CD4-positive, alpha-beta T cell treated with Interleukin-12 subunit alpha and Interleukin-12 subunit beta, for 1 hour (primary cell): ENCODE measurements at places on chromosomes 6 and 20.

DNA sequence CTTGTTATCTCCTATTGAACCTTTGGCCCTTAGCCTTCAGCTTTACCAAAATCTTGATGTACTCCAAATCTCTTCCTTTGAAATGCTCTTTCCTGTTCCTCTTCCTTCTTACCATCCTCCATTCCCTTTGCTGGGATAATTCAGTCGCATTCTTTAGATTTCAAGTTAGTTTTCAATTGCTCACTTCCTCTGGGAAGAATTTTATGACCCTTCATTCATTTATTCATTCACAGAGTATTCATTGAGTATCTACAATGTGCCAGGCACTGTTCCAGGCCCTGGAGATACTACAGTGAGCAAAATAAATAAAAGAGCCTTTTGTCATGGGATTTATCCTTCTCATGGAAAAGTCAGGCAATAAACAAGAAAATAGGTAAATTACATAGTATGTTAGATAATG, 548.2 kb upstream of the FLRT3 start:
- DNase-seq = no peak

GRCh38 chr6:27687154-27688013, 214.5 kb upstream of the ZNF184 start:
- DNase-seq = peak; percentile 83

DNA sequence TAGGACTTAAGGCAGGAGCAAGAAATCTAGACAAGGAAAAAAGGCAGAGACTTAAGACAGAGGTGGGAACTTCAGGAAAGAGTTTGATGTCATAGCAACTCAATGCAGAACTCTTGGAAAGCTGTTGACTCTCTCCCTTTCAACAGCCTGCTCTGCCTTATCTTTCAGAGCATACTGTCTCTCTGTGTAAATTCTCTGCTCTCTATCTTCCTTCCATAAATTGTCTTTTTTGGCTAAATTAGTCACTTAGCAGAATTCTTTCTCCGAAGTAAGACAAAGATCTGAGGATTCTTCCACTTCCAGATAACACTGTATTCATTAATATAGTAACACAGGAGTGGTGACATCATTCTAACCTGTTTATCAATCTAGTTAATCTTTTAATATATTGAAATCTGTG, 80.2 kb downstream of the PLG start:
- DNase-seq = no peak

DNA sequence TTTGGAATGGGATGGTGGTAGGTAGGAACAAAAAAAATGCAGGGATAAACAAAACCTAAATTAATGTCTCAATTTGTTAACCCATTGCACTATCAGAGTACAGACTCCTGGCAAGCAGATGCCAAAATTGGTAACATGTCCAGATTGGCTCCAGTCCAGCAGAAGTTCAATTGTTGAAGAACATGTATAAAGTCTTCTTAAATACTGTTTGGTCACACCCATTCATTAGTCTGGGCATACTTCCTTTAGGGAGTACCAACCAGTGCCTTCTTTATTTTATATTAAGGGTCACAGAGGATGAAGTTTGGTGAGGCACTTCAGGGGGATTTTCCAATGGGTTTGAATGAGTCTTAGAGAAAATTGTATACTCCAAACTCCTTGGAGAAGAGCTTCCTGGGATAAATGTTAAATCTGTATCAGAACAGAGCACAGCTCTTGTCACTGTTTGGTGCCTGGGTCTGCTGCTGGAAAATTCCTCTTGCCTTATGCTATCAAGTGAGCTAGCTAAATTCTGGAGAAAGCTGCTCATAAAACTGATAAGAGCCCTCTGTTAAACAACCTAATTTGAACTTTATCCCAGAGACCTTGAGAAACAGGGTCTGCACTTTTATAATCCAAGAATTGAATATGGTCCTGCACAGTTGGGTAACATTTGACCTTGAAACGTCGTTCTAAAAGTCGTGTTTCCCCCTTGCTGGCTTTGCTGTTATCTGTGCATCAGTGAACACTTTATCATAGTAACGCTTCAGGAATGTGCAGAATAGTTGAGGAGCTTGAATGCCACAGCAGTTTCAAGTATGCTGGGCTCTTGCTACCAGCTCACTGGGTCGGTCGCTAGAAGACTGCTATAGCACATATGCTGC, 334.1 kb upstream of the CITED2 start:
- DNase-seq = no peak

DNA sequence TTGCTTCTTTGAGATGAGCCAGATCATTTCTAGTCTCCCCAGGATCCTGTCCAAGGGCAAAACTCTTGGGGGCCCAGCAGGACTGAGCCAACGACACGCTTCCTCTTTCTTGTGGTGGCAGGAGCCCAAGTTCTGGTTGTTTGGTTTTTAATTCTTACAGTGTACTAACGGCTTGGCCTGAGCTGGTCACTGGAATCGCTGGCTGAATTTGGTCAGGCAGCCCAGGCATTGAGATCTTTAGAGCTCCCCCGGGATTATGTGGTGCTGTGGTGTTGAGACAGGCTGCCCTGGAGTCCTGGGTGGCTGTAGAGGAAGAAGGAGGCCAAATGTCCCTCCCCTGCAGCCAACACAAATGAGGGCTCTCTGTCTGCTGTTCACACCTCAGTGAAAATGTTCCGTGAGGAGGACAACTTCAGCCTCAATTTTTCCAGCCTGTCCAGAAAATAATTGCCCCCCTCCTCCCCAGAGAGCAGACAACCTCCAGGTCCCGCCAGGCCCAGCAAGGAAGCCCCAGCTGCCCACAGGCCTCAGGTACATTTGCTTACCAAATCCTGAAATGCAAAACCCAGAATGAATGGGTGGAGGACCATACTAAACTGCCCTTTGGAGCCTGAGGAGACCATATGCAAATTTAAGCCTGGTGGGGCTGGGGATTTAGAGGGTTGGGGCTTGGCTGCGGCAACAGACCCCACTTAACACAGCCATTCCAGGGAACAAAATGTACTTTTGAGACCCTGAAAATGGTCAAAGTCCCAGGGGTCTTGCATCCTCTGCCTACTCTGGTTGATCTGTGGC, 23.6 kb downstream of the BNIP5 start:
- no peak for DNase-seq

- no peak for DNase-seq
These were observed 59.2 kb downstream of the TOX2 start for GRCh38 chr20:43973671-43974450.

- DNase-seq = peak; percentile 11
These were observed 71.6 kb downstream of the GPX5 start for GRCh38 chr6:28597217-28597835.

DNA sequence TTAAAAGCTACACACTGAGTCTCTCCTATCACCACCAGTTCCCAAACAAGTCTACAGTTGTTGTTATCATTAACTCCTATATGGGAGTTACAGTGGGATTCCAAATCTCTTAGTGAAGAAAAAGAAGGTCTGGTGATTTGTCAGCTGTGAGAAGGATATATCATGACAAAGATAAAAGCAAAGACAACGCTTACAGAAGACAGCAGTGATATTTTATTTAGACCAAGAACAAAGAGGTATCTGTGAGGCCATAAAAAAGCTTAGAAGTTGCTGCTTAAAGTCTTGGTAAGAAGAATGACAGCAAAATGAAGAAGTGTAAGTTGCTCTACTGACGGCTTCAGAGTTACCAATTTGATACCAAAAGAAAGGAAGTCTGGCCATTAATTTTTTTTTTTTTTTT, 47.2 kb downstream of the CHD6 start:
- DNase-seq = no peak

- DNase-seq = no peak
These were observed 148.0 kb downstream of the EPM2A start for GRCh38 chr6:145587334-145587733.

DNA sequence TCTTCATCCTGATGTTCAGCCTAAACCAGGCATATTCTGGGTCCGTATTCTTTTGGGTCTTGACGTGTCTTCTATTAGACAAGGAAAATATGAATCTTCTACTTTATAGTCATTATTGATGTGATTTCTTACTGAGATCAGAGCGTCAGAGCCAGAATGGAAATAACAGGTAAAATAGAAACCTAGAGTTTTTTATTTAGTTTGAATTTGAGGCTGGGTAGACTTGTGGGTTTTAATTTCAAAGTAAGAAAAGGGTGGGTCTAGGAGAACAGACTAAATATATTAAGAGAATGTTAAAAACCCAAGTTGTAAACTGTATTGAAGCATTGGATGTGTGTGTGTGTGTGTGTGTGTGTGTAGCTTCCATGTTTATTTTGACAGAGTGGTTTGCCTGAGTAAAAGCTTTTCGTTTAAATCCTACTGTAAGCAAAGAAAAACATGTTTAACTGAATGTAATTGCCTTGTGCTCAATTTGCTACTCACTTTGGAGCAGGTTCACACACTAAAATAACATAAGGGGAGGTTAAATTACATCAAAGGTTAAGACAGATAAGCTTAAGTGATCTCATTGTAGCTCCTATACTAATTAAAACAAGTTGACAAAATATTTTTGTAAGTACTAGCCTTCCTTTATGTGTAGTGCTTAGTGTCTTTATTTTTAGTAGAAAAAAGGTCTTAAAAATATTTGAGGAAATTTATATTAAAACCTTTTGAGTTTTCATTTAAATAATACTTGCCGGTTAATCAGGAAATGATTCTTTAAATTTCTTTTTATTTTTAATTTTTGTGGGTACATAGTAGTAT, 17.4 kb downstream of the HECA start:
- no peak for DNase-seq

- DNase-seq = no peak
These were observed 87.2 kb upstream of the STXBP5 start for GRCh38 chr6:147117011-147117410.

DNA sequence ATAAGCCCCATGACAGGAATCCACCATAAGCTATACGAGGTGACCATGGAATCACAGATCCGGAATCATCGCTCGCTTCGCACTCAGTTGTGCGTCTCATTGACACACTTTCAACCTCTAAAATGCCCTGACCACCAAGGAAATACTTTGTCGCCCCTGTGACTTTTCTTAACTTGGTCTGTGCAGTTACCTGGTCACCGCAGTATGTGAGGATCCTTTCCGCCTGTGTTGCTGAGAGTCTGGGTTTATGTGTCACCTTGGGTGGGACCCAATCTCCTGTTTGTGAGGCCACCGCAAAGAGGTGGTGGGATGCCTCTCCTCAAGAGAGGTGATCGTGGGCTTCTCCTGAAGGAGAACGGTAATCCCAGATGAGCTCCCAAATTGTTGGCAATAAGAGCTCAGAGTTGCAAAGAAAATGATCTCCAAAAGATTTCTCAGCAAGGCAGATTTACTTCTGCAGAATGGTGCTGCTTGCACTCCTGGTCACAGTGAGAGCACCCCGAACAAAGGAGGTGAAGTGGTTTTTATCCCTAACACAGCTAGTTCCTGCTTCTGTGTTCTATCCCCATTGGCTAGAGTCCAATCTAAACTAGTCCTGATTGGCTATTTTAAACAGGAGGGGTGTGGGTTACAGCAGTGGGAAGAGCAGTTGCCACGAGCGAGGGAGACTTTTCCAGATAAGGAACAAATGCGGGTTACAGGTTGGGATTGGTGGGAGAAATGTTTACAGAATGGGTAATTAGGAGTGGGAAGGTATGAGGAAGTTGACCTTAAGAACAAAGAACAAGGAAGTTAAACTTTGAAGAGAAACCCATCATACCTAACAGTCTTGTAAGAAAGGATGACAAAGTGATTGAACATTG, 9.1 kb upstream of the ZNFX1 start:
- DNase-seq = no peak

- DNase-seq = no peak
These were observed 85.2 kb downstream of the TOX2 start for GRCh38 chr20:43999848-44000247.

GRCh38 chr6:113352029-113352801, 504.9 kb upstream of the MARCKS start:
- DNase-seq = no peak

GRCh38 chr6:40472353-40472752, 114.8 kb downstream of the LRFN2 start:
- DNase-seq = no peak

- no peak for DNase-seq
These were observed 51.5 kb downstream of the TRERF1 start for GRCh38 chr6:42400061-42400760.

DNA sequence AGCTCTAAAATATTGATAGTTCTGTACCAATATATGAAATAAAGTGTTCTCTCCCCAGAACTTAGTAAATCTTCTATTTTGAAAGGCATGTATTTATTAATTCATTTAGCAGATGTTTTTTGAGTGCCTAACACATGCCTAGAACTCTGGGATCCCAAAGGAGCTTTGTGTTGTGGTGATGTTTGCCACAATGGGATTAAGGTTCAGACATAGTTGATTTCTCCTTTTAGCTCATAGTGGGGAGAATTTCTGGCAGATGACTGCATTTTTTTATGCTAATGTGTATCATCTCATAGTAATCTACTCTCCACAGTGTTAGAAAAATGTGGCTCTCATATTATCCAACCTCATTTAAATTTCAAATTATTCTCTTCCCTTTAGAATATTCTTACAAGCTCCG, 21.7 kb downstream of the MYB start:
- no peak for DNase-seq

- DNase-seq = no peak
These were observed 234.6 kb downstream of the ANKRD60 start for GRCh38 chr20:57993716-57994431.
